ENCODE measurements at places on chromosomes 5 and 9.

DNA sequence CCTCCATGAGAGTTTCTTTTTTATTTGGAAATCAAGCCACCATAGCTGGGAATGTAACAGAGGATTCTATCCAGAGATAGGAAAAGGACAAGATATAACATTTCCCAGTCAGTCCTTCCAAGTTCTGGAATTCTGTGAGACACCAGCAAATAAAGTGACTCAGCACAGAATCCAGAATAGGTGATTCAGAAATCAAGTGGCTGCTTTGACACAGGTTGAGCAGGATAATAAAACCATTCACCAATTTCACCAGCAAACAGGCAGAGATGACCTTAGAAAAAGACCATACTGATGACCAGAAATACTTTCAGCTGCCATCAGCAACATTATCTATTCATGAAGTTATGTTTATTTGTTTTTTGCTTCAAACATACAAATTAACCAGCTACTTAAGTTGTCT is 491.5 kb upstream of the TUSC1 start:
- DNase-seq = no peak

DNA sequence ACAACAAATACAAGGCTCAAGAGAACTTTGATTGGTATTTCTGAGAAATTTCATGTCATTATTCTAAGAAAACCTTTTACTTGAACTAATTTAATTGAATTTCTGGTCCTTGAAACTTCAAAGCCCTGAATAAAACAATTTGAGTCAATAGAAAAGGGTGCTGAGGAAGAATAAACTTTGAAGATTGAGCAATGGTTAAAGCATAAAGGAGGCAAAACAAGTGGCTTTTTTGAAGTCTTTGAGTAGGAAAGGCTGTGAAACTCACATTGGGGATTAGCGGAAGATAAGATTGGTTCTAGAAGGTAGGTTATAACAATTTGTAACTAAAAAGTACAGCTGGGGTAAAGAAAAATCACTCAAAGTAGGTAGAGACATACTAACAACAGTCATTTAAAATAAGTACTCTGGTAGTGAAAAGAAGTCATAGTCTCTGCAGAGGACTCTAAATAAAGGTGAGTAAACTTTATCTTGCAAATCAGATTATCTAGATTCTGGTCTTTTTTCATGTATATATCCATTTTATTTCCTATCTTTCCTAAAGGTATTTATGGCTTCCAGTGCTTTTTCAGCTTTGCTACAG is 6.4 kb upstream of the PLPP1 start:
- DNase-seq = no peak

- DNase-seq = no peak
Measured at GRCh38 chr5:176379881-176380280, 8.5 kb downstream of the NOP16 start.

DNA sequence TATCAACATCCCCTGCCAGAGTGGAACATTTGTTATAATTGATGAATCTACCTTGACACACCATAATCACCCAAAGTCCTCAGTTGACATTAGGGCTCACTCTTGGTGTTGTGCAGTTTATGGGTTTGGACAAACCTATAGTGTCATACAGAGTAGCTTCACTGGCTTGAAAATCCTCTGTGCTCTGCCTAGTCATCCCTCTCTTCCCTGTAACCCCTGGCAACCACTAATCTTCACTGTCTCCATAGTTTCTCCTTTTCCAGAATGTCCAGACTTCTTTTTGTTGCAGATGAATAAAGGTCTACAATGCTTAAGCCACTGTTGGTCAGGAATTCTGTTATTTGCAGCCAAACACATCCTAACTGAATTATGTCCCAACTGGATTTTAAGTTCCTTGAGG is 22.5 kb upstream of the SUB1 start:
- DNase-seq = no peak

- no peak for DNase-seq
Measured at GRCh38 chr9:113603773-113604172, 140.2 kb downstream of the RGS3 start.

GRCh38 chr5:39652036-39652435 is 227.3 kb upstream of the DAB2 start:
- no peak for DNase-seq
